ENCODE measurements at places on chromosomes 4 and X. TPM values are rescaled to one million over a fixed set of nuclear protein-coding genes. Genes with fewer than 3 reads are reported as not detected.
A peak's percentile ranks its signal among the peaks of the same experiment; 100 is the strongest.

GRCh38 chr4:957231-957580 lies 16.2 kb downstream of the DGKQ start:
- DNase-seq: no peak

DNA sequence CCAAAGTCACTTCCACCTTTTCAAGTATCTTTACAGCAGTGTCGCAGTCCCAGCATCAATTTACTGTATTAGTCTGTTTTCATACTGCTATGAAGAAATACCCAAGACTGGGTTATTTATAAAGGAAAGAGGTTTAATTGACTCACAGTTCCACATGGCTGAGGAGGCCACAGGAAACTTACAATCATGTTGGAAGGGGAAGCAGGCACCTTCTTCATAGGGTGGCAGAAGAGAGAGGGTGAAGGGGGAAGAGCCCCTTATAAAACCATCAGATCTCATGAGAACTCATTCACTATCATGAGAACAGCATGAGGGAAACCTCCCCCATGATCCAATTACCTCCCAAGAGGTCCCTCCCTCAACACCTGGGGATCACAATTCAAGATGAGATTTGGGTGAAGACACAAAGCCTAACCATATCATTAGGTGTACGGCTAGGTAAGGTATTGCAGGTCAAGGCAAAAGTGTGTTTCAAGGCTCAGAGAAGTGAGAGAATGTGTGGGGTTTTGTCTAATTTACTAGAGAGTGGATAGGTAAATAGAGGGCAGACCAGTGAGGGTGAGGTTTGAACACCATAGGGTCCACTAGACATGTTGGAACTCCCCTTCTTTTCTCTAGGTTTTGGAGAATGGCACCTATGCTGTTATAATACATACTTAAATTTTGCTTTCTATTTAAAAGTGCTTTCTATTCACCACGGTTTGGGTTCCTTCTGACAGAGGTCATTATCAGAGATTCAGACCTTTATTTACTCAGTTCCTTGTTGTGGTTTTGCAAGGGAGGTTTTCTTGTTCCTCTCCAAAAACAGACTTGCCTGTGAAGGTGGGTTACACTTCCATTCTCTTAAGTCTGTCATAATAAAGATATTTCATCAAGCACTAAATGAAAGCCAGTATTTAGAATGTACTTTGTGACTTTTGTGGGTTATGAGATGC lies 186.6 kb downstream of the CPEB2 start:
- DNase-seq: no peak

DNA sequence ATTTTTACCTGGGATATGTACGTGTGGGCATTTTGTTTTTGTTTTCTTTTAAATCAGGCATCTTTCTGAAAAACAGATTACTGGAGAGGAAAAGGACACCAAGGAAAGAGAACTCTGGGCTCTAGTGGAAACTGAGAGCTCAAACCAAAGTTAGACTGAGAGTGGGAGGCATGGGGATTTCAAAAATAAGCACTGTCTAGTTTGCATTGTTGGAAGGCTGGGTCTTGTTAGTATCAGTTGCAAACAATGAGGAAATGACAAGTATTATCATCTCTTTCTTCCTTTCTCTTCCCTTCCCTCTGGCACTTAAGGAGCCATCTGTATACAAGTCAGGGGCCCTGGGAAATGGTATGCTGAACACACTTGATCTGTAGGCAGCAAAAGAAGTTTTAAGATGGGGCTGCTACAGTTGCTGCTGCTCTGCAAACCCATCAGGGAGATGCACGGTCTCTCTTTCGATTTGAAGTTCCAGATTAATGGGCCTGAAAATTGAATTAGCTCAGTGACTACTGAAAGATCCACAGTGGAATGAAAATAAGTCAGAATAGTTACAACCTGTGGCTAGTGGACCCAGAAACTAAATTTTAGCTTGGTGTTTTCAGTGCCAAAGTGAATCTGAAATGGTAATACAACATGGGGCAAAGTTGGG lies 48.0 kb upstream of the GRXCR1 start:
- DNase-seq: no peak

DNA sequence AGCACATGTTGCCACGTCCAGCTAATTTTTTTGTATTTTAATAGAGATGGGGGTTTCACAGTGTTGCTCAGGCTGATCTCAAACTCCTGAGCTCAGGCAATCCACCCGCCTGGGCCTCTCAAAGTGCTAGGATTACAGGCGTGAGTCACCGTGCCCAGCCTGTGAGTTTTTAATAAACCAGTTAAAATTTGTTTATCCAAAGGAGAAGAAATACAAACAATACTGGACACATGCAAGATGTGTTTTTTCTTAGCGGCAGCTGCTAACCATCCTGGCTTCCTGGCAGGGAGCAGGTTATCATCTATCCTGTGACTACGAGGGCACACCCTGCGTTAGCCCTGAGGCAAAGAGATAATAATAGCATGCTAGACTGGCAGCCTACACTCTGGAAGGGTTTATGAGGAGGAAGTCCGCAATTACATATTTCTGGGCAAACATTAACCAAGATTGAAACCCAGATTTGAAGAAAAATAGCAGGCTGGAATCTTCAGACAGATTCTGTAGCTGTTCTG lies 191.4 kb downstream of the SPRY1 start:
- peak; percentile 85 for DNase-seq

DNA sequence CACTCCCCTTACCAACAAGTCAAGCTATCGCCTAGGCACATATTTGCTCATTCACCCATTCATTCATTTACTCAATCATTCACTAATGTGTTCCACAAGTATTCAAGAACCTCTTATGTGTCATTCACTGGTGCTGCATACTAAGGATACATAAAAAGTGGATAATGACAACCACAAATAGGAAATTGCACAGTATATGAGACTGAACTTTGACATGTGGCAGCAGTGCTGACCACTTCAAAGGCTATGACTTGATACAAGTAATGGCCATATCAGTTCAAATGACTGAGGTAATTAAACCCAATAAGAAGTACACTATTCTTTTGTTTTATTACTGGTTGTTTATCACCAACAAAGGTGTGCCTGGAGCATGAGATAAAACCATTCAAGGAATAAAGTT lies 282.5 kb downstream of the KLHL13 start:
- DNase-seq: no peak

DNA sequence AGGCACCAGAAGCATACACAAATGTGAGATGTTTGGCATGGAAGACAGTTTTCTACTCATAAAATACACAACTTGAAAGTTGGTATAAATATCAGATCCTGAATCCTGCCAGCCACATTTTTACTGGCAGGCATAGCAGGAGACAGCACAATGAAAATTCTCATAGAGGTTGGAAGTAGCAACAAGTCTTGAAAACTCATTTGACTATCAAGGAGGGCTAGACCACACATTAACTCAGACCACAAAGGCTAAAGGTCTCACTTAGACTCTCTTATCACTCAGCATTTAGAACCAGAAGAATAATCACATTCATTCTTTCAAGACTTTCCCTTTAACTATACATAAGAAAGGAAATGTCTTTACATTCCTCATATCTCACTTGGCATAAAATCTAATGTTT lies 56.5 kb downstream of the SORBS2 start:
- no peak for DNase-seq

DNA sequence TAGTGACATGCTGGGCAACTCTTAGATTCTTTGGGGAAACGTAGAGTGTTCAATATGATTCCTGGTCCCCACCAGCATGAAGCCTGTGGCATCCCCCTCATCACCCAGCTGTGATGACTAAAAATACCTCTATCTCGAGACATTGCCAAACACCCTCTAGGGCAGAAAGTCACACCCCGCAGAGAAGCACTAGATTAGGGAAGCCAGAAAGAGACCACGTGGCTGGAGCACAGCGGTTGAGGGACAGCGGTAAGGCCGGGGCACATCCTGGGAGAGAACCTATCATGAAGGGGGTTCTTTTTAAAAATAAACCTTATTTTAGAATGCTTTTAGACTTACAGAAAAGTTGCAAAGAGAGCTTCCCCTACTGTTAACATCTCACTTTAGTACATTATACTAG lies 11.0 kb downstream of the FAT1 start:
- DNase-seq: no peak

GRCh38 chr4:147052361-147052760 lies 106.7 kb upstream of the TTC29 start:
- DNase-seq: no peak

GRCh38 chr4:44210750-44211149 lies 237.9 kb downstream of the KCTD8 start:
- DNase-seq: no peak

GRCh38 chrX:38699696-38700095 lies 101.6 kb upstream of the MID1IP1 start:
- no peak for DNase-seq

GRCh38 chrX:114905251-114905650 lies 112.2 kb downstream of the IL13RA2 start:
- DNase-seq: no peak

DNA sequence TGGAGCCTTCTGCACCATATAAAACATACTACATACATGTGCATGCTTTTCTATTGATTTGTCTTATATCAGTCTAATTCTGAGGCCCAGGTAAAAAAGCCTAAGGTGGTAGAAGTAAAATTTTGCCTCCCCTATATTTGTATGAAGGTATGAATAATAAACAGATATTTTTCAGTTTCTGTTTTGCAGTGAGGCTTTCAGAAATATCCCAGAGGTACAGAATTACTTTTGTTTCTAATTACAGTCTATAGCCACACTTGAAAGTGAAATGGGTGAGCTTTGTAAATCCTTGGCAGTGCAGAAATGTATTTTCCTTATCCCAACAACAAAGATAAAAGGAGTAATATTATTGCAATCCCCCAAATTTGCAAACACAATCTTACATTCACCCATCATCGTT lies 59.5 kb downstream of the DDX60 start:
- no peak for DNase-seq

DNA sequence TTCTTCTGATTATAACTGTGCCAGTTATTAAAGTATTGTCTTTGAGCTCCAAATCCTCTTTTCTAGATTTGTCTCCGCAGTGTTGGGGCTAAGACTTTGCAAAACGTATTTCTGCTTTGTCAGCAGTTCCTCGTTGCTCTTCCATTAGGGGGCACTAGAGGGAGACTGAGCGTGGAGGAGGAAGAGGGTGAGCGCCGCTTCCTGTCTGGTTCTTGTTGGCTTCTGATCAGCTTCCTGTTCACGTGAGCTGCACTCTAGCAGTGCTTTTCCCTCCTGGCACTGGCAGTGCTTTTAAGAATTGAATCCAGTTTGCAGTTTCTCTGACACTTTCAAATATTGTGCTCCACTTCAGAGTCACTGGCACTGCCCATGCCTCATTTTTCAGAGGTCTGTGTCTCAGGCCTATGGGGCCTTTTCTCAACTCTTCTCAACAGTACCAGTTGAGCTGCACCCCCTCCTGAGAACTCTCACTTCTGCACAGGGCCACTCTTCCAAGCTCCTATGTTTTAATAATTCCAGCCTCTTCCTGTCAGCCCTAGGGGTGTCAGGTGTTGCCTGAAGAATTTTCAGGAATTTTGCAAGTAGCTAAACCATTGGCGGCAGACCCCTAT lies 54.4 kb upstream of the LCORL start:
- DNase-seq: no peak

DNA sequence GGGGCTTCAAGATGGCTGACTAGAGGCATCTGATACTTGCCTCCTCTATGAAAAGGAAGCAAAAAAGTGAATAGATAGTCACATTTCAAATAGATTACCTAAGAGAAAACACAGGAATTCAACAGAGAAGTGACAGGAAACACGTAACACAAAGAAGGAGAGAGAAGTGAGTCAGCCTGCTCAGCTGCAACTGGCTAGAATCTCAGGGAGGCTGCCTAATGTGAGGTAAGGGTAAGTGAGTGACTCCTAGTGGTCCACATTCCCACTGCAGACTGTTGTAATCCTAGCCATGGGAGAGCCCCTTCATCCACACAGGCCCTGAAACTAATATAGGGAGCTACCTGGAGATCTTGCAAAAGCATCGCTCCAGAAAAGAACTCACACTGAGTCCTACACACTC lies 179.2 kb downstream of the SLC7A11 start:
- no peak for DNase-seq

The LGI2 gene
- 0.17 TPM for total RNA-seq

The GPR143 gene
- 2.2 TPM for total RNA-seq

The STOX2 gene
- total RNA-seq: 12.2 TPM

The KLHL4 gene
- not detected for total RNA-seq

The AREG gene
- total RNA-seq: 10.1 TPM

The MAGEC2 gene
- not detected for total RNA-seq

The AADAT gene
- 0.88 TPM for total RNA-seq

The L1CAM gene
- 12.9 TPM for total RNA-seq

The ZNF81 gene
- 6.3 TPM for total RNA-seq
